ENCODE measurements at places on chromosomes 7 and 10.
A peak's percentile ranks its signal among the peaks of the same experiment; 100 is the strongest.

GRCh38 chr10:29642990-29643389 is 8.2 kb upstream of the SVIL start:
- peak; percentile 19 for DNase-seq

- no peak for DNase-seq
These were observed 167.6 kb downstream of the AUTS2 start for GRCh38 chr7:69765879-69766278.

DNA sequence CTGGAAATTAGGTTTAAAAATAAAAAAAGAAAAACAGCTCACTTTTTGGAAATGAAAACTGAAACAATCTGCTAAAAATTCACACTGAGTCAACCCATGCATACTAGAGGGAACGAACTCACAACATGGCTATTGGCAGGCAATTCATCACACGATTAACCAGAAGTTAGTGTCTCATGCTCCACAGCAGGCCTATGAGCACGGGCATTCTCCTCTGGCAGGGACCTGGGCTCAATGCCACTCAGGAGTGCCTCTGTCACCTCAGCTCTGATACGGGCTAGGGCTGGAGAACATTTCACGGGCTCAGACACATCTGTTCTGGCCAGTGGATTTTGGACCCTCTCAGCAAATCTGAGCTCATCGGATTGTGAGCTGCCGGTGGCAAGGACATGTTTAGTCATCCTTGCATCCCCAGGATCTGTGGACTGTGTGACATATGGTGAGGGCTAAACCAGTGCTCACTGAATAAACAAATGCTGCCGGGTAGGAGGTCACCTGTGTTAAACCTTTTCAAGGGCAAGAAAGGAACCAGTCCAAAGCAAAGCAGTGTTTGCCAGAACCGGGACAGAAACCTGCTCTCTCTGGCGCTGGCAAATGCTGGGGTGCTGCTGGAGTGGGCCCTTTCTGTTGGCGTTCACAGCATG is 40.1 kb downstream of the POLR3A start:
- DNase-seq = no peak

- DNase-seq = peak; percentile 52
These were observed 74.5 kb downstream of the VWDE start for GRCh38 chr7:12328888-12329770.

DNA sequence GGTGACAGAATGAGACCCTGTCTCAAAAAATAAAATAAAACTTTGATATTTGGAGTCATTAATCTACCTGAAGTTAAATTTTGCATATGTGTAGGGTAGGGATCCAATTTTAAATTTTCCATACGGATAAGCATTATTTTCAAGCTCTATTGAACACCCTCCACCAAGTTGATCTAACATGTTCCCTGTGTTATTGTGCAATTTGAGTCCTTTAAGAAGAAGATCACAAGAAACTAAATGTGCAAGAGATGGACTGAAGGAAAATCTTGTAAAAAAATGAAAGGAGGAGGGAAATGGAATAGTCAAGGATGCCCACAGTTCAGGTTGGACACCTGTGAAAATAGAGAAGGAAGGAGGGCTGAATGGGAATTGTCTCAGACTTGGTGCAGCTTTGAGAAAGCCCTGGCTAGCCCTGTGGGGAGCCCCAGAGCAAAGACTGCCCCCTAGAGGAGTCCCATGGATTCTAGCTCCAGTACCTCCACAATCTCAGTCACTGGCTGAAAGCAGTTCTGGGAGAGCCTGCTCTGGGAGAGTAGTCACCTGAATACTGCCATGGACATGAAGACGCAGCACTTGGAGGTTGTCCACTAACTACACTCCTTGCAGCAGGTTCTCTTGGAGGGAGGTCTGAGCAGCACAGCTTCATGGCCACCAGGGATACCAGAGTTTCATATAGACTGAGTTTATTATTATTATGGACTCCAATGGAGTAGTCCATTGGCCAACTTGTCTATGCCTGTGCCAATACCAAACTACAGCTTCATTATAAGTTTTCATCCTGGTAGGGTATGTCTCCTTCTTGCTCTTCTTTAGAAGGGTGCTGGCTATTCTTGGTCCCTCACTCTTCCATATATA is 5.7 kb upstream of the TIAL1 start:
- no peak for DNase-seq

DNA sequence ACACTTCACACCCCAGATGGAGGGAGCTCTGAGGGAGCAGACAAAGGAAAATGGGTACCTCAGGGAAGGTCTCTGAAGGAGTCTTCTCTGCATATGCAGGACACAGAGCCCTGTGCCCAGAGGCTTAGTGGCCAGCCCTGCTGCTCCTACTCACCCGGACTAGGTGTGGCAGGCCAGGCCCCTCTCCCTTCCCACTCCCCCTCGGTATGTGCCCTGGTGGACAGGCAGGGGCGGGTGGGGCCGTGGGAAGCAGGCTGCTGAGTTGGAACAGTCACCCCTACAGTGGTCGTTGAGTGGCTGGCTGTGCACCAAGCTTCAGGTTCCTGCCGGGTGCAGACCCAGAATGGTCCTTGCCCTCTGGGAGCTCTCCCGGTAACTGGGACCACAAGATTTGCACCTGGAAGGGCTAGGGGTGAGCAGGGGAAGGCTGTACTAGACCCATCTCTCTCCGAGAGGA is 68.6 kb downstream of the ZMIZ1 start:
- DNase-seq = no peak

DNA sequence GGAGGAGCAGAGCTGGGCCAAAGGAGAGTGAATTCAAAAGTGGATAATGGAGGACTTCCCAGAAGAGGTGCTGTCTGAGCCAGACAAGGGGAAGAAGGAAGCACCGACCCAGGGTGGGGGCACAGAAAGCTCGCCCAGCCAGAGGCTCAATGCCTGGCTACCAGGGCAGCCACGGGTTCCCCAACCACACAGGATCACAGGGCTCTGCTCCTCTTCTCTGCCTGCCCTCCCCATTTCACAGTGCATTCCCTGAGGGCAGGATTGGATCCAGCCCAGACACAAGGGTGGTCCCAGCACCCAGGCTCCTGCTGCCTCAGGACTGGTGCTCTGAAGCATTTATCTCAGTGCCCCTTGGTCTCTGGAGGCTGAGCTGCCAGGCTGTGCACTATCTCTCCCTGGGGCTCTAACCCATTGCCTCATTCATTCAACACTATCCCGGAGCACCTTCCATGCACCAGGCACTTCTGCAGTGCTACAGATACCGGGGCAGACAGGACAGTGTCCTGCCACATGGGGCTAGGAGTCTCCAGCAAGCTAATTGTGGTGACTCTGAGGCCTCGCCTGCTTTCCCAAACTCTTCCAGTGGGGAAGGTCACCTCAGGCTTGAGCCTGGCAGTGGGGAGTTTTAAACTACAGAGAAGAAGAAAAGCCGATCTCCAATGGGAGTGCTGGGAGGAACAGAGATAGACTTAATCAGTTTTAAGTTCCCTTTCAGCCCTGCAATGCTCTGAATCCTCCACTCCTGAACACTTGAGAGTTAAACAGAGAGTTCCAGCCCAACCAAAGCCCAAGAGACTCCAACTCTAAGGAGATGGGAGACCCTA is 201.8 kb upstream of the ZMIZ1 start:
- no peak for DNase-seq

GRCh38 chr7:13845601-13846000 is 143.9 kb downstream of the ETV1 start:
- no peak for DNase-seq

DNA sequence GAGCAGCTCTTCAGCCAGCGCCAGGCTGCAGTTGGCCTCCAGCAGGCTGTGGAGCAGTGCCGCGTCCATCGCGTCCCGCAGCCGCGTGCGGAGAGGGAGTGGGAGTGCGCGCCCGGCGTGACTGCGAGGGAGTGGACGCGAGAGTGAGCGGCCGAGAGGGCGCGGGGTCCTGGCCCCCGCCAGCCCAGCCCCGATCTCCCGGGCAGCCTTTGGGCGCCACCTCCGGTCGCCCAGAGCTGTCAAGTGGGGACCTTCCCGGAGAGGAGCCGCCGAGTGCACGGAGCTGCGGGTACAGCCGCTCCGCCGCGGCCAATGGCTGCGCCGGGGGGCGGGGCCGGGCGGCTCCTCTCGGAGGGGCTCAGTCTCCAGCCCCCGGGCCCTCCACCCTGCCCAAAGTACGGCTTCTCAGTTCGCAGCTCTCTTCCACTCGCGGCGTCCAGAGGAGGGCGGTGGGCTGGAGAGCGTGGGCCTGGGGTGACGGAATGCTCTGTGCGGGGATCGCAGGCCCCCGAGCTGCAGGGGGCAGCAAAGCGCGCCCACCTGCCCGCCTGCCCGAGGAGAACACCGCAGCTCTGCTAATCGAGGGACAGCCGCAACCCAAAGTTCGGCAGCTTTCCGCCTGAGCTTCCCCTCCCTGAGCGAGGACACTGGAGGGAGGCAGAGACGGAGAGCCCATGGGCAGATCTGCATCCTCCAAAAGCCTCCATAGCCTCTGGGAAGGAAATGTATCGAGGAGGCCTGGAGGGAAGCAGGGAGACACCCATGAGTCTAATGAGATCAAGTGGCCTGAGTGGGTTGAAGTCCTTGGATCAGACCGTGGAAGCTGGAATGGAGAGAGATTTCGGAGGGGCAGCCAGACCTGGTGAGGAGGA is at the start of gene CRHR2:
Gene CRHR2 (minus strand): TSS at position 245 of the 872 bp plus-strand sequence. CDS start 176 bp downstream, at position 69.
- DNase-seq = no peak

DNA sequence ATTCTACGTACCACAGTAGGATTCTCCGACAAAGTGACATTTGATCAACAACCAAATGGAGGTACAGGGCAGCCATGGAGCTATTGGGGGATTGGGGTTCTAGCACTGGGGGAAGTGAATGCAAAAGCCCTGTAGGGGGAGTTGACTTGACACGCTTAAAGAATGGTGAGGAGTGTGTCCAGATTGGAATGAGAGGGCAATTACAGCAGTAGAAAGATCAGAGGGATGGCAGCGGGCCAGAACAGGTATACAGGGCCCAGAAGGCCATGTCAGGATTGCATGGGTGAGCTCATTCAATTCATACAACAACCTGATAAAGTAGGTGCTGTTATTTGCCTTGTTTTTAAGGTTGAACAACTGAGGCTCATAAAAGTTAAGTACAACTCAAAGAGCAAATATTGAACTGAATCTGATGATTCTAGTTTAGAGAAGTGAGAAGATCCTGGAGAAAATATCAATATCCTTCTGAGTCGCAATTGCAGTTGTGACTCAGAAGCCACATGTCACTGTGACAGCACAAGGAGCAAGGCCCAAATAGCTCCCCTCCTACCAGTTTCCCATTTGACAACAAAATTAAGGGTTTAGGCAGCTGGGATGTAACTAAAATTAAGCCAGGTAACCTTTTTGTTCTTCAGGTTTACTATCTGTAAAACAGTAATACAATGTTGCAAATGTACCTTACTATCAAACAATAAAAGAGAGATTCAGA is 28.0 kb upstream of the CTTNBP2 start:
- DNase-seq = no peak

DNA sequence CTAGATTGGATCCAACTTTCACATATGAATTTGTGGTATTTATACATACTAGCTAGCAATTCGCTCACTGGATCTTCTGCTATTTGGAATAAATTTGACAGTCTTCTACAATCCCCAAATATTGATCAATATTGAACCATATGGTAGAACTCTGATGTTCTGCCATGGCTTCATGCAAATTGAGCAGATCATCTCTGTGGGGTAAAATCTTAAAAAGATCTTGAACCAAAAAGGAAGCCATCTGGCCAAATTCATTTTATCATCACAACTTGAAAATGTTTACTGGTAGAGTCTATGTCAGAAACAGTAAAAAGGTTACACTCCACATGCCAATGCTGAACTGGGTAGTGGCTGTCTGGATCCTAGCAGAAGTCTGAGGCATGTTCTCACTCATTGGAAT is 80.0 kb downstream of the LHFPL3 start:
- DNase-seq = no peak

DNA sequence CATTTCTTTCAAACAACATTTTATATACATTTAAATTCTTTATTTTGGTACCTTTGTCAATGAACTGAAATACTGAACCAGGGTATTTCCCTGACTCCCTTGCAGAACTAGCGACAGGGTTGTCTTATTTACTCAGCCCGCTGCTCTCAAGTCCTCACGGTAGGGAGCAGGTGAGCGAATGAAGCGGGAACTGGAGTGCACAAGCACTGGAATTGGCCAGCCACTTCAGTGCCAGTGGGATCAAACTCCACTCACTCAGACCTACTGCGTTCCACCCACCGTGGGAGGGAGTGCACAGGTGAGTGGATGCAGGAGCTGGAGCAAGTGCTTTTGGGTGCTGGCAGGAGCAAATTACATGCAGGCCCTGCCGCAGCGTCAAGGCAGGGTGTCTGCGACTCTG is 28.1 kb upstream of the NEUROD6 start:
- DNase-seq = no peak

DNA sequence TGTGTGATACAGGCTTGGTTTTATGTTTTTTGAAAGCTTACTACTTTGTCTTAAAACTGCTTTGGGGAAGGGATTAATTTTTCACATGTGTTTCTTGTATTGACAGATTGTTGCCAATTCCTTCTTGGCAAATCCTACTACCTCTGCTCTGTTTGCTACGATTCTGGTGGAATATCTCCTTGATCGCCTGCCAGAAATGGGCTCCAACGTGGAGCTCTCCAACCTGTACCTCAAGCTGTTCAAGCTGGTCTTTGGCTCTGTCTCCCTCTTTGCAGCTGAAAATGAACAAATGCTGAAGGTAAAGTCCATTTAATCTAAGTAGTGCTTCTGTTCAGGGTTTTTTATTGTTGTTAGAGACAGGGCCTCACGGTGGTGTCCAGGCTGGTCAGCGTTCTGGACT is 33.6 kb downstream of the TRRAP start:
- no peak for DNase-seq

GRCh38 chr10:110409488-110409887 is 88.2 kb upstream of the DUSP5 start:
- DNase-seq = no peak

- DNase-seq = peak; percentile 22
These were observed 206.9 kb upstream of the PHYHIPL start for GRCh38 chr10:58969576-58969975.

DNA sequence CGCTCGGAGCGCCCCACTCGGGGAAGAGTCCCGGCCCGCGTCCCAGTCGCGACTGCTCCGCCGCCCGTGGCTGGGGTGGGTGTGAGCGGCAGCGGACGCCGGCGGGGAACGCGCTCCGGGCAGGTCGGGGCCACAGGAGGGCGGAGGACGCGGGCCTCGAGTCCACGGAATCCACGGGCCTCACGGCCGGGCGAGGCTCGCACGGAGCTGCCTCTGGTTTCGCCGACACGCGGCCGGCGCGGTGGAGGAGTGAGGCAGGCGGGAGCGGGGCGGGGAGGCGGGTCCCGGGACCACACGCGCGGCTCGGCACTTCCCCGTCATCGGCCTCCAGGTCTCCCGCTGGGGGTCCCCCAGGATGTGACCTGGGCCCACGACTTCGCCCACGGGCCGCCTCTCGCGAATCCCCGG is 533 bp upstream of the NKX6-2 start:
- no peak for DNase-seq

- no peak for DNase-seq
These were observed 25.2 kb downstream of the ASZ1 start for GRCh38 chr7:117402109-117402508.
